ENCODE measurements at places on chromosomes 3 and 15. TPM values are rescaled to one million over a fixed set of nuclear protein-coding genes. Genes with fewer than 3 reads are reported as not detected.

GRCh38 chr3:125077864-125078263, 22.1 kb upstream of the HEG1 start:
- DNase-seq = no peak

DNA sequence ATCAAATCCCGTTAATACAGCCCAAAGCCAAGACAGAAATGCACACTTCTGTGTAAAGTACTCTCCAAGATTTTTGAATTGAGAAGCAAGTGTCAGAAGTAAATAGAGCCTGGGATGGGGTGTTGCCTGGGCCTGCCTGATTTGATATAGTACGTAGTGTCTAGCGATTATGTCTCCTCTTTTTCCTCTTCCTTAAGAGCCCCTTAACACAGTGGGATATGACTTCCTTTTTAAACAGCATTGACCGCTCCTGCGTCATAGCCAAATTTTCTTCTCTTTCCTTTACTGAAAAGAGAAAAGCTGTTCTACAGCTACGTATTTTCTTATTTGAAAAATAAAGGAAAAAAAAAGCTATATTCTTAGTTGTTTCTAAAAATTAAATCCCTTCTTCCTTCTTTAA, 97.7 kb downstream of the PLCL2 start:
- no peak for DNase-seq

Gene PARP6
- polyA plus RNA-seq = 41.6 TPM

GRCh38 chr3:196603683-196604082, 35.2 kb downstream of the FBXO45 start:
- no peak for DNase-seq

DNA sequence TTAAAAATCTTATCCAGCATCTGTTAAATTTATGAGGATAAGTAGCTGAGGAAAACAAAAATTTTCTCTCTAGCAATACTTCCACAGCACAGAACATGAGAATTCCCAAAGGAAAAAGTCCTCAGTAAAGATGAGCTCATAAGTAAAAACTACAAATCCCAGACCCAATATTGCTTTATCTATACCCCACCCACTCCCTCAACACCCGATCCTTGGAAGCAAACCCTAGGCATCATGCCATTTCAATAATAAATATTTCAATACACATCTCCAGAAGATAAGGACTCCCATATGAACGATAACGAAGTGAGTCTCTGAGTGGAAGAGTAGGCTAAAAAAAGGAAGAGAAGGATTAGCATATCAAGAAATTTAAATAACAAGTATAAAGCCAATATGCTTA, 8.3 kb upstream of the PRR20G start:
- DNase-seq = peak; percentile 3

Gene SUCNR1
- polyA plus RNA-seq = 0.08 TPM

- DNase-seq = no peak
These were observed 86.8 kb downstream of the SYNPR start for GRCh38 chr3:63364910-63365309.

DNA sequence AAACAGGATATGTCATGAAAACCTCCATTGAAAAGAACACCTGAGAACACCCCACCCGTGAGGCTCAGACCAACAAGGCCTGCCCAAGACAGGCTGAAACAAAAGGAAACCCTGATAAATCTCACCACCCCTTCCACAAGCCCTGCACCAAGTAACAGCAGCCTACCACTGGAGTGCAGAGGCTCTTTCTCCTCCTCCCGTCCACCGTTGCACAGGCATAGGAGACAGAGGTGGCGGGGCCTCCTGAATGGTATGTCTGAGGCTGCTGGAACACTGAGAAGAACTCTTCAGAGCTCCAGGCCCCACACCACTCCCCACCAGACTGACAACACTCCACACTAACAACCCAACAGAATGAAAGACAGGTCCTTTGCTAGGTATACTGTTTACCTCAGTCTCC, 21.4 kb downstream of the CHDH start:
- no peak for DNase-seq

Gene DOCK3
- 0.66 TPM for polyA plus RNA-seq

Gene GABRR3
- polyA plus RNA-seq = 0.01 TPM

- no peak for DNase-seq
These were observed 3.7 kb downstream of the NR2F2 start for GRCh38 chr15:96334017-96334704.

DNA sequence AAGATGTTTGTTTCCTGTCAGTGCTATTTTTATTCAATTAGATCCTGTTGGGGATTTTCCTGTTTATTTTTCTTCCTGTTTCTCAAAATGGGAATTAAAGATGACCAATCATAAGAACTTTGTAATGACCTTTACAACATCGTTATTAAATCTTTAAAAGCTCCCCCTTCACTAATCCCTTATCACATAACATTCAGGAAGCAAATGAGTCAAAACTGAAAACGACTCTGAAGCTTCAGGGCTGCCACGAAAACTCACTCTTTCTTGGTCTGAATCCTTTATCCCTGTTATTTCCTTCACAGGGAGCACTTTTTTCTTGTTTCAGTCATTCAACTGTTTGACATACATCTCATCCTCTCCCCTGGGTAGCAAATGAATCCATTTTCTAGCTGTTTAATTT, 75.8 kb upstream of the MB21D2 start:
- DNase-seq = no peak

Gene ATP13A5
- polyA plus RNA-seq = not detected

Gene FRMD5
- polyA plus RNA-seq = 0.32 TPM

GRCh38 chr3:11480663-11481298, 162.9 kb downstream of the VGLL4 start:
- DNase-seq = no peak

Gene DPPA2
- polyA plus RNA-seq = not detected

Gene CTXN2
- 0.06 TPM for polyA plus RNA-seq

- DNase-seq = no peak
These were observed 157.3 kb downstream of the ADAMTS9 start for GRCh38 chr3:64530434-64531049.

- no peak for DNase-seq
These were observed 53.3 kb upstream of the ETV5 start for GRCh38 chr3:186162221-186162620.

GRCh38 chr3:182914341-182914740, 66.0 kb downstream of the DCUN1D1 start:
- DNase-seq = no peak

GRCh38 chr15:45653702-45654424, 19.0 kb downstream of the SQOR start:
- DNase-seq = no peak

DNA sequence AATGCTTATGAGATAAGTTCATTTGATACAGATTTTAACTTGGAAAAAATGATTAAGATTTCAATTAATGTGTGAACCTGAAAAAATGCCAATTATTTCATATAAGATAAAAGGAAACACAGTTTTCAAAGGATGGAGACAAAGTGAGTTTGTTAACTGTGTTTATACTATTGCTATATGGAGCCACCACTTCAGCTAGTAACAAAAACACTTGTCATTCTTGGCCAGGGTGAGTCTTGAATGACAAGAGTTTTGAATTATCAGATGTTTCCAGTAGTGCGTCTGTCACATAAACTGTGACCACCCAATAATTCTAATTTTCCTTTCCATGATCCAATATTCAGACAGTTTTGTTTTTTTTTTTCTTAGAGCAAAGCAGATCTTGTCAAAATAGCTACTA, 78.0 kb upstream of the GADL1 start:
- no peak for DNase-seq

Gene CILP
- 72.2 TPM for polyA plus RNA-seq

DNA sequence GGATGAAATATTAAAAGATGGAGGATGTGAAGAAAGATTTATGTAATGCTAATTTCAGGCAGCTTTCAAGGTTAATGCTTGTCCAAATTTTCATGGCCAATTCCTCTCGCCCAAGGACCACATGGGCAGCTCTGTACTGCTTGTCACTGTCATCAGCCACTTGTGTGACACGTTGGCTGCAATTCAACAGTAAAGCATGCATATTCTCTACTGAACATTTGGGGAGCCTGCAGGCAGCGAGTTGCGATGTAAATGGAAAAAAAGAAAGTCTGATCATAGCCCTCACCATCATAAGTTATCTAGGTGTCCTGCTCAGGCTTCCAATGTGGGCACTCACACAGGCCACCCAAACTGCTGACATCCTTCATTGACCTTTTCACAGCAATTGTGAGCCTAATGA, 1026.8 kb upstream of the NR2F2 start:
- DNase-seq = no peak

DNA sequence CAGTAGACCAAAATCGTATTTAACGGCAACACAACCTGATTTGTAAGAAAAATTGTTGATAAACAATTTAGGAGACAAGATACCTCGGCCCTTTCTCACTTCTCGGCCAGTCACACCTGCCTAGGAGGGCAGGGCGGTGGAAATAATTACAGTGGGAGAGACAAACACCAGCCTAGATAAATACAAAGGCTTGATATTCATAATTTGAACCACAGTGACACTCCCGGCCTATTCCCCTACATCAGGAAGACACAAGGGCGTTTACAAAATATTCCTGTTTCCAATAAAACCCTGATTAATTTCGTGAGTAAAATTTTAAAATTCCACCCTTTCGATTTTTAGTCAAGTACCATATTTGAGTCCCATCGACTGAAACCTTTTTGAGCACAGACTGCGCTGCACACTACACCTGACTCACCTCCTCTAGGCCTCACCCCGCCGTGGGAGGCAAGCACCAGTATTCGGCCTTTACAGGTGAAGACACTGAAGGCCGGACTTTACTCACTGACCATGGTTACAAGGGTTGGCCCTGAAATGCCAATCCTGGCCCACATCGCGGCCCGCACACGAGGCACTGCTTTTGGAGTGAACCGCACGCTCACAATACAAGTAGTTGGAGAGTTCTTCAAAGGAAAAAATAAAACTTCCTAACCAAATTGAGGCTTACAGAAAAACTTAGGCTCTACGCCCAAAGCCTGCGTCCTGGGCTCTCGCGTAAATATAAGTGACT, 794 bp downstream of the ARPP19 start:
- peak; percentile 18 for DNase-seq

- DNase-seq = no peak
These were observed 239.9 kb downstream of the TLE3 start for GRCh38 chr15:69857686-69858391.

Gene PLA2G4E
- polyA plus RNA-seq = 0.03 TPM

Gene DBR1
- polyA plus RNA-seq = 11.3 TPM

Gene ZNF35
- polyA plus RNA-seq = 5.6 TPM

Gene SCAANT1
- polyA plus RNA-seq = not detected

- no peak for DNase-seq
These were observed 180.7 kb upstream of the TTC14 start for GRCh38 chr3:180421221-180421620.

DNA sequence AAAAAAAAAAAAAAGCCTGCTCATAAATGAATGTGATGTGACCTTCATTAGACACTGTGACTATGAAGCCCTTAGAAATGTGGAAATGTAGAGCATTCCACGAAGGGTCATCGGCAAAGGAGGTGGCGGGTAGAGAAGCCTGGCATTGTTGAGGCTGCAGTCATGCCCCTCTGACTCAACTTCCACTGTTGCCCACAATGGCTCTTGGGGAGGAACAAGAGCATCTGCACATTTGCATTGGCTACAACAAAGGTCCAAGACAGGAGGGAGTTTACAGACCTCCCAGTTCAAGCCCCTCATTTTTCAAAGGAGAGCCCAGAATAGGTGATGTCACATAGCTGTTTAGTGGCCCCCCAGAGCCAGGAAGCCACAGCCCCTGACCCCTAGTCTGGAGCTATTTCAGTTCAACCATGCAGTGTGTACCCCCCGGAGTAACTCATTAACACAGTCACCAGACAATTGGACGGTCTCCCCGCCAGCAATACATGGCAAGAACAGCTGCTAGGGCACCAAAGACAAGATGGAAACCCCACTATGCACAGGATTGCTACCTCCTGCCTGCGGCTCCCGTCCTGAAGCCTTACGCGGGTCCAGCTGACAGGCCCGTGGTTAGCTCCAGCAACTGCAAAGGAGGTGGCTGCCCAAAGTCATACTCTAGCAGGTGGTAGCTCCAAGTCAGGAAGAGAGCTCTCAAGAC, 56.2 kb downstream of the SH3BP5 start:
- no peak for DNase-seq

- no peak for DNase-seq
These were observed 217.2 kb upstream of the CBLB start for GRCh38 chr3:106086038-106086437.

Gene ZNF662
- polyA plus RNA-seq = 5.1 TPM

- no peak for DNase-seq
These were observed 502 bp upstream of the TIMP4 start for GRCh38 chr3:12159227-12159601.

Gene ZNF148
- 12.1 TPM for polyA plus RNA-seq

- DNase-seq = no peak
These were observed 345.6 kb downstream of the FEZF2 start for GRCh38 chr3:62027796-62028195.

DNA sequence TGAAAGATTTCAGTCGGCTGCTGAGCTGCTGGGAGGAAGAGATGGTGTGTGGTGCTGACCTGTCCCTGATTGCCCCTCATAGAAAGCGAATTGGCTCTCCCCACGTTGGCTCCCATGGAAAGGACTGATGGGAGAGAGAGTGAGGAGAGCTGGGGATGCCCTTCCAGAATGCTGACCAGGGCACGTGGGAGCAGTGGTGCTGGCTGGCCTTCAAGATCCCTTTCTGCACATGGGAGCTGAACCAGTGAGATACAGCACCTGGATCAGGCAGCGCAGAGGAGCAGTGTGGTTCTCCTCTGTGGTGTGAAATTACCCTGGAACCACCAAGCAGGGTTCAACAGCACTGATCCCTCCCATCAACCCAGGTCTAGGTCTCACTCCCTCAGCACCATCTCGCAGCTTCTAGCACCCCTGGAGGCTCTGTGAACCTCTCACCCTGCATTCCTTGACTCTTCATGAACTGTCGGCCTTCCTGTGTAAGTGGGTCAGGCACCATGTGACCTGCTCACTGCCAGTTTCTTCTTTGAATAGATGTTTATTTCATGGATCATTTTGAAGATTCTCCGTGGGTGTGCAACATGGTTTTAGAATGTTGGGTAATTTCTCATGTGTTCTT, 55.7 kb downstream of the CACNA1D start:
- no peak for DNase-seq
